Spleen (tissue), 13 donors: ENCODE measurements at places on chromosomes 16 and 17.
A peak's percentile ranks its signal among the peaks of the same experiment; 100 is the strongest.

GRCh38 chr17:17683710-17684365 lies 2.6 kb downstream of the RAI1 start:
- no peak for DNase-seq

- no peak for DNase-seq
Measured at GRCh38 chr17:61201211-61201610, 198.4 kb upstream of the TBX2 start.

- no peak for DNase-seq
Measured at GRCh38 chr17:70314506-70314905, 145.2 kb downstream of the KCNJ2 start.

DNA sequence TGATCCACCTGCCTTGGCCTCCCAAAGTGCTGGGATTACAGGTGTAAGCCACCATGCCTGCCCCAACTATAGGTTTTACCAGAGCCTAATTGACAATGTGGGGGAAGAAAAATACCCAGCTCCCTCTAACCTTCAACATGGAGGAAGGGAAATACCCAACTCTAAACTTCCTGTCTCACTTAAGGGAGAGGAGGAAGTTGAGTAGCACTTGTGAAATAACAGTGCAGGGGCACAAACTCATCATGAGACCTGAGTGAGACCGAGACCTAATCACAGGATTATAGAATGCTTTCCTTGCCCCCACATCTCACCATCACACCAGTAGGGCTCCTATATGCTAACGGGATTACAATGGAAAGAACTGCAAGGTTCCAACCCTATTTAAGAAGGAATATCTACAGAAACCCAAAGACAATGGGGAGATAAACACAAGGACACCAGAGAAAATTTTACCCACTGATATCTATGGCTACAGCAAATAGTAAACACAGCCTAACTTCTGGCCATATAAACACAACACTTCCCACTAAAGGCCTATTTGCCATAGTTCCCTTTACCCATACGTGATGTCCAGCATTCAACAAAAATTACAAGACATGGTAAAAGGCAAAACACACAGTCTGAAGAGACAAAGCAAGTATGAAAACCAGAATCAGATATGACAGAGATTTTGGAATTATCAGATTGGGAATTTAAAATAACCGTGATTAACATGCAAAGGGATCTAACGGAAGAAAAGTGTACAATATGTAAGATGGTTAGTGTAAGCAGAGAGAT lies 26.9 kb downstream of the OR3A1 start:
- no peak for DNase-seq

DNA sequence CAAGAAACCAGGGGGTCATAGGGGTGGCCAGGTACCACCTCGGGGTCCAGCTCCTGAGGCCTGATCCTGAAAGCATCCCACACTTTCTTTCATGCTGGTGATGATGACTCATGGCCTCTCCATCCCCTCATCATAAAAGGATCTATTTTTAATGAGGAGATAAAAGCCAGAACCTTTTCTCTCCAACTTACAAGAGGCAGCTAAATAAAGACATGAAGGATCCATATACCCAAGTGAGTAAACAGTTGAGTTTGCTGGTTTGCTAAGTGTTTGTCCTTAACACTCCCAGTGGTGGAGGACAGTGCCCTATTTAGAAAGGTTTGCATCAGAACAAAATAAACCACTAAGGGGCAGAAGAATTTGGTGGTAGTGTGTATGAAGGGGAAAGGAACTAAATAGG lies 383.8 kb downstream of the GRIN2A start:
- no peak for DNase-seq

DNA sequence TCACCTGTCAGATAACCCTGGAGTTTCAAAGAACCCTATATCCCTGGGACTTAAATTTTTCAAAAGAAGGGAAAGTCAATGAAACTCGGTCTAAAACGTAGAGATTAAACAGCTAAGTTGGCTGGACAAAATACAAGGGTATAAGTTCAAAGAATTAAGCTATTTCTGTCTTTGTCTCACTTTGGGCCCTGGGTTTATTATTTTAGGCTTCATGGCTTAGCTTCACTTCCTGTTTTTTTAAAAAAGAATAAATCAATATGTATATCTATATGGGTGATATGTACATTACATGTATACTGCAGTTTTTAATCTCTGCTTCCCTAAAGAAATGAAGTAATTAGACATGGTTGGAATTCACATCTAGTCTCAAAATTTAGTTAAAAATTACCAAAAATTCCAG lies 132.3 kb downstream of the TRIM37 start:
- DNase-seq, result no peak

GRCh38 chr17:40345161-40345993 lies 19.2 kb downstream of the GJD3 start:
- peak; percentile 90 for DNase-seq

GRCh38 chr16:5578980-5579379 lies 481.4 kb upstream of the EEF2KMT start:
- no peak for DNase-seq

- no peak for DNase-seq
Measured at GRCh38 chr16:27517664-27518063, 32.0 kb downstream of the GTF3C1 start.

GRCh38 chr16:15041271-15042004 lies 14.4 kb downstream of the NTAN1 start:
- DNase-seq, result peak; percentile 85

DNA sequence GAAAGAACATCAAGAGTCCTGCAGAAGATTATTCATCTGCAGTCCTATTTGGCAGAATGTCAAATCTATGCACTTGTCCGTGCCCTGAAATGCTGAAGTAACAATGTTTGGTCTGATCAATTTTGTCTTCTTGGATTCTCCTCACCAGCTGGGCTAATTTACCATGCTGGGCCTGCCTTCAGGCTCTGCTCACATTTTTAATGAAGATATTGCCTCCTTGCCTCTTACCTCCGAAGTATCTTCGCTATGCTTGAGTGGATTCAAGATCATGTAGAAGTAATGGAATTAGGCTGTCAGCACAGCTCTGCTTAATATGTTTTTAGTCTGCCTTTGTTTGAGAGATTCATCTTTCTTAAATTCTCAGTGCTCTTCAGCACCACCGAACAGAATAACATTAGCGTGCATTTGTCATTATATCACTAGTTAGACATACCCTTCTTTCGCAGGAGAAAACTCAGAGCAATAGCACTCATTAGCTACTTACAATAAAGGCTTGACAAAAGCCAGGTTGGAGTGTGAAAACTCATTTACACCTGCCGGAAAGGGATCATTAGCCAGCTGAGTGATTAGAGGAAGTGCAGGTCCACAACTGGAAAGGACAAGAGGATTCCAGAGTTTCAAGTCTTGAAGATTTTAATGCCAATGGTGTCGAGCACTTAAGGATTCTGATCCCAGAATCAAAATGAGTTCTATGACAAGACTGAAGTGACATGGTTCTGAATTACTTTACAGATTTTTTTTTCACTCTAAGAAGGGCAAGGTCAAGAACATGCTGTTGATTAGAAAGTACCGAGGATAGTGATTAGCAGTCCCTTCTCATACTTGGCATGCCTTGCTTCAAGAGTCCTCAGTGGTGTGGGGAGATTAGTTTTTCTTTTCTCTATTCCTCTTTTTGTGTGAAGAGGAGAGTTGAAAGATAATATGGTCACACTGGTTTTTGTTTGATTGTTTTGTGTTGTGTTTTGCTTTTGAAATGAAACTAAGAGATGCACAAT lies 405.6 kb upstream of the TOM1L1 start:
- no peak for DNase-seq

DNA sequence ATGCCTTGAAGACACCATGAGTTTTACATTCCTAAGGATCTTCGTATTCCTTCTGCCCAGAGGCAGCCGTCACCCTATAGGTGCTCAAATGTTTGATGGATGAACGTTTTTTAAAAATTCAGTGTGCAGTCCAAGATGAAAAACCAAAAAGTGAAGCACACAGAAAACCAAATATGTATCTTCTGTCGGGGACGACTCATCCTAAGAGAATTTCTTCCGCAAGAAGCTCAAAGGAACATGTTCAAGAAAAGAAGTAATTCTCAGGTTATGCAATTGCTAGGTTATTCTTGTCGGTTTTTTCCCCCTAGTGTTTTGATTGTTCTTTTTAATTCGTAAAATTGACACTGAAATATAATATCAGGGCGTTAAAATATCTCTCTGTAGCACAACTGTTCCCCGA lies 1.4 kb downstream of the CENPV start:
- no peak for DNase-seq

DNA sequence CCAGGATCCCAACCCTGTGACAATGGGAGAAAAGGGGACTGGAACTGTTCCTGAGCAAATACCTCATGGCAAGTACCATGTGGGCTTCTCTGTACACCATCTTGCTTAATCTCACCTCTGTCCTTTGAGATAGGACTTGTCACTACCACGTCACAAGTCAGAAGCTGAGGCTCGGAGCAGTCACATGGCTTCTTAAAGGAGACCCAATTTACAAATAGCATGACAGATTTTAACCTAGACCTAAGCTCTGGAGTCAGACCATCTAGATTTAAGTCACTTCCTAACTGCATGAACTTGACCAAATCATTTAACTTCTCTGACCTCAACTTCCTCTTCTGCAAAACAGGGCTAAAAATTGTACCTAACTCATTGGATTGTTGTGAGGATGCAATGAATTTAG lies 36.0 kb upstream of the CCL1 start:
- no peak for DNase-seq

- DNase-seq, result no peak
Measured at GRCh38 chr17:32007463-32008298, 498 bp downstream of the LRRC37B start.

GRCh38 chr16:3021449-3022207 lies 1.5 kb downstream of the TNFRSF12A start:
- no peak for DNase-seq

- peak; percentile 55 for DNase-seq
Measured at GRCh38 chr17:8159459-8160223, 3.1 kb downstream of the VAMP2 start.

- no peak for DNase-seq
Measured at GRCh38 chr16:48734220-48734619, 124.2 kb upstream of the N4BP1 start.

GRCh38 chr16:79776243-79776847 lies 175.8 kb upstream of the MAF start:
- no peak for DNase-seq

- DNase-seq, result no peak
Measured at GRCh38 chr16:2974319-2975056, 5.3 kb downstream of the PAQR4 start.

GRCh38 chr16:30585022-30585399 lies 486 bp downstream of the ZNF785 start:
- DNase-seq, result no peak

DNA sequence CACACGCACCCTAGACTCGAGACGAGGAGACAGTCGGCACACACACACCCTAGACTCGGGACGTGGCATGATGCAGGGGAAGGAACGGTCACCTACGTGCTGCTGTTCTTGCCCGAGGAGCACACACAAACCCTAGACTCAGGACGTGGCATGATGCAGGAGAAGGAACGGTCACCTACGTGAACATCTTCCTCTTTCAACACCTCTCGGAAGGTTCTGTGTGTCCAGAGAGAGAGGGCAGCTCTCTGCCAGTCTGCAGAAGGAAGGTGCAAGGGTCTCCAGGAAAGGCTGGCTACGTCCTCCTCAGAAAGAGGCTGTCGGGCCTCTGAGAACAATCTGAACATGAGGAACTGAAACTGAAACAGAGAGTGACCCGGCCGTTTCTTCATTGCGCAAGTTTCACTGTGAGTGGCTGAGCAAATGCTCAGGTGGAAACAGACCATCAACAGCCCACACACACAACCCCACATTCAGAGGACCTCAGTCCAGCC lies 43.4 kb downstream of the ZNF276 start:
- DNase-seq, result peak; percentile 88

DNA sequence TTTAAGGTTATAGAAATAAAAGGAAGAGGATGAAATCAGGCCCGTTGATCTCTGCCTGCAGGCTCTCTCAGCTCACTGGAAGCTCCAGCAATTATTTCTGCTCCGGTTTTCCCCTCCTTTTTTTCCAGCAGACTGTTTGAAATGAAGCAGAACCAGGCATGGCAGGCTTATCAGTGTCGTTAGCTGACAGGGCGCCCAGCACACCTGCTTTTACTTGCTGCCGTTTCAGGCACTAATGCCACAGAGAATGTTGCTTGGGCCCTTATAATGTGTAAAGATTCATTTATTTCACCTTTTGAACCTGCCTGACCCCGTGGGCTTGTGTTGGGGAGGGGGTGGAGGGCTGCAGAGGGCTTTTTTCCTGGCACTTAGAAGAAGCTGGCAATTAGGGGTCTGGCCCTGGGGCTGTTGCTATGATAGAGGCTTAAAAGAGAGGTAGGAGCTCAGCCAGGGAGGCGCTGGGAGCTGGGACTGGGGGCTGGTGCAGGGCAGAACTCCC lies 108.1 kb downstream of the IRX3 start:
- DNase-seq, result no peak

GRCh38 chr16:76784530-76784929 lies 406.5 kb upstream of the MON1B start:
- DNase-seq, result no peak

DNA sequence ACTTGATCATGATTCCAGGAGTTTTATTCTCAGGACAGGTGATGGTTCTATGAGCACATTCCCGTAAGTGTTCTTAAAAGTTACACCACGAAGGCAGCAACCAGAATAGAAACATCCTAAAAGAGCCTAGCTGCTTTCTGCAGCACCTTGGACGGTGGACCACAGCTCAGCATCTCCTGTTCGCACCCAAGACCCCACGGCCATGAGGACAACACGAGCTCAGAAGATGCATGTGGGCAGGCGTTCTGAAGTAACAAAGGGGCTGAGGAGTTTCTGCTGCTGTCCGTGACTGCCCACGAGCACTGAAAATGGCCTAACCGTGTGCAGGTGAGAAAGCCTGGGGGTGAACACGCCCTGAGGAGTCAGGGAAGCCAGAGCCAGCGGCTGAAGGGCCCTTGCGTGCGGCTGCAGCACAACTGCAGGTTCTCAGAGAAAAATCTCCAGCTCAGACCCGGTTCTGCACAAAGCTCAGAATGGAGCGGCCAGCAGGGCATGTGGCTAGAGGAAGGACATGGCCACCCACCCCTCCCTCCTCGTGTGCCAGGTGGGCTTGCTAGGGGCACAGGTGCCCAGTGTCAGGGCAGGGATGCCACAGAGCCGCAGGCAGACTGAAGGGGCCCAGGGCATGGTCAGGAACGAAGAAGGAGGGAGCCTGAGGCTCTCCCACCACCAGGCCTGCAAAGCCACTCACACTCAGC lies 10.8 kb upstream of the C16orf95 start:
- peak; percentile 57 for DNase-seq

GRCh38 chr17:55731586-55732250 lies 9.1 kb upstream of the TMEM100 start:
- DNase-seq, result no peak
